ENCODE measurements at places on chromosomes 16 and 17. TPM values are rescaled to one million over a fixed set of nuclear protein-coding genes. Genes with fewer than 3 reads are reported as not detected.
A peak's percentile ranks its signal among the peaks of the same experiment; 100 is the strongest.

DNA sequence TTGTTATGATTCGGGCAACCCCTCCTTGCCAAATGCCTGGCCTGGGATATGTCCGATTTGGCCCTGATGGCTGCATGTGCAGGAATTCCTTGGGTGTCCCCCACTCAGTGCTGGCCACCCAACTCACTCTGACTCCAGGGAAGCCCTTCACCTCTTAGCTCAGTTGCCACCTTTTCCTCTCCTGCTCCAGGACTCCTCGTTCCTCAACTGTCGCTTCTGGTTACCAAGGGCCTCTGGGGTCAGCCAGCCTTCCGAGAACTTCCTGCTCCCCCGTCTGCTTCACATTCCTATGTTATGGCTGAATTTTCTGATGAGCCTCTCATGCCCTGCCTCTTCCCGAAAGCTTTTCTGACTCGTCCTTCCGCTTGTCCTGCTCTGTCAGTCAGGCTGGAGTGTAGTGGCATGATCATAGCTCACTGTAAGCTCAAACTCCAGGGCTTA is 63.5 kb downstream of the SPACA3 start:
- no peak for DNase-seq
- H3K27me3 ChIP-seq = peaks cover 3% of the 10 kb centered on the region
- H3K4me3 ChIP-seq = no peak overlapping the region
- H3K36me3 ChIP-seq = no peaks in the 10 kb centered on the region

GRCh38 chr17:8359769-8360168 is 16.7 kb downstream of the KRABD2 start:
- no peaks in the 10 kb centered on the region for H3K36me3 ChIP-seq
- no peak for DNase-seq
- no peaks in the 10 kb centered on the region for H3K4me1 ChIP-seq
- no peak overlapping the region for H3K4me3 ChIP-seq

- H3K4me1 ChIP-seq = no peaks in the 10 kb centered on the region
- H3K36me3 ChIP-seq = no peaks in the 10 kb centered on the region
- DNase-seq = peak; percentile 68
These were observed 2.6 kb downstream of the CD300LB start for GRCh38 chr17:74528491-74529199.

- H3K27me3 ChIP-seq = peaks cover 6% of the 10 kb centered on the region
- H3K4me3 ChIP-seq = no peak overlapping the region
- no peak overlapping the region for H3K27ac ChIP-seq
These were observed 257.6 kb upstream of the SDK2 start for GRCh38 chr17:73901661-73902415.

DNA sequence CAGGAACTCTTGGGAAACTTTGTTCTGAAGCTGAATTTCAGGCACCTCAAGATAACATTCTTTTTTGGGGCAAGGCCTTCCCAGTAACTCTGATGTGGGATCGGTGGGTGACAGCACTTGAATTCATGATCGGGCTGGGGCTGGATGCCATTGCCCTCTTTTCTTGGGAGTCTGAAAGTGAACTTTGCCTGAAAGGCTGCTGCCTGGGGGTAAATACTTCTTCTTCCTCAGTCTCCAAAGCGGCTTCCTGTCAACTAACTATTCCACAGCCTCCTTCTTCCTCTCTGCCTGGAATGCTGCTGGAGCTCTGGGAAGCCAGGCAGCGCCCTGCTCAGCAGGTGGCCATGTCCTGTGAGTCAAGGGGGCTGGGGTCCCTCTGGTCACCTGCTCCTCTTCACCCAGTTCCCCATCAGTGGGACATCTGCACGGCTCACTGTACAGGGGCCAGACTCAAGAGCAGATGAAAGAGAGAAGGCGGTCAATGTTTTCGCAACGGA is 79.5 kb downstream of the WIPI1 start:
- H3K27ac ChIP-seq = peak overlapping the region; percentile 96
- H3K4me1 ChIP-seq = peaks cover 30% of the 10 kb centered on the region
- no peak for DNase-seq
- no peaks in the 10 kb centered on the region for H3K27me3 ChIP-seq

DNA sequence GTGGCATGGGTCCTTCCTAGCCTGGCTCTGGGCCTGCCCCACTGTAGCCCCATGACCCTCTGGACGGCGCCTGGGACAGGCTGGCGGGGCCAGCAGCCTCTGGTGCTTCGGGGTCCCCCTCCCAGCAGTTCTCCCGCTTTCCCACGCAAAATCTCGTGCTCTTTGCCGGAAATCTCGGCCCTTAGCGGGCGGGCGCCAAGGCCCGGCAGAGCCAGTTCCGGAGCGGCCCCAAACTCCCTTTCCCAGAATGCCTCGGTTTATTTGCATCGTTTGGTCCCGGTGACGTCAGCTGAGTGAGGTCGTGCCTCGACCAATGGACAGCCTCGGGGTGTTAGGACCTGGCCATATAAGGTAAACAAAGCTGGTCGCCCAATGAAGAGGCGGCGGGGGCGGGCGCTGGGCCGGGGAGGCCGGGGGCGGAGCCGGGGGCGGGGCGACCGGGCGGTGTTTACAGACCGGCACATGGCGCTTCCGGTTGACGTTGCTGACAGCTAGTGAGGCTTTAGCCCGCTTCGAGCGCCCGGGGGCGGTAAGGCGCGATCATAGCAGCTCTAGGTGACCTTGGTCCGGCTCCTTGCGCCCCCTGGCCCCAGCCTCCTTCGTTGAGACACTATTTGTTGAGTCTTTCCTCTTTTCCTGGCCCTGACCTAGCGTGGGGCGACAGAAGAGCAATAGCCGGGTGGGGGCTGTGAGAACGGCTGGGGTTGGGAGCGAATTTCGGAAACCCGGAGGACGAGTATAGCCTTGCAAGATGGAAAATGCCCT is 1.5 kb upstream of the UBALD1 start:
- H3K4me1 ChIP-seq = peaks cover 47% of the 10 kb centered on the region
- no peaks in the 10 kb centered on the region for H3K36me3 ChIP-seq
- DNase-seq = peak; percentile 100
- H3K27ac ChIP-seq = peak overlapping the region; percentile 94
- no peaks in the 10 kb centered on the region for H3K27me3 ChIP-seq

GRCh38 chr17:72970246-72970645 is 122.2 kb downstream of the SLC39A11 start:
- no peaks in the 10 kb centered on the region for H3K27me3 ChIP-seq
- H3K27ac ChIP-seq = peak overlapping the region; percentile 67
- DNase-seq = no peak
- H3K4me3 ChIP-seq = no peak overlapping the region
- H3K36me3 ChIP-seq = no peaks in the 10 kb centered on the region

- no peaks in the 10 kb centered on the region for H3K36me3 ChIP-seq
- H3K27me3 ChIP-seq = peaks cover 69% of the 10 kb centered on the region
- no peak overlapping the region for H3K4me3 ChIP-seq
- H3K27ac ChIP-seq = no peak overlapping the region
- DNase-seq = no peak
- peaks cover 12% of the 10 kb centered on the region for H3K4me1 ChIP-seq
These were observed 2.2 kb downstream of the TMEM132E start for GRCh38 chr17:34581446-34582184.

GRCh38 chr17:45338996-45339535 is 22.2 kb upstream of the MAP3K14 start:
- H3K36me3 ChIP-seq = no peaks in the 10 kb centered on the region
- H3K27me3 ChIP-seq = no peaks in the 10 kb centered on the region
- H3K4me3 ChIP-seq = no peak overlapping the region
- no peak for DNase-seq

DNA sequence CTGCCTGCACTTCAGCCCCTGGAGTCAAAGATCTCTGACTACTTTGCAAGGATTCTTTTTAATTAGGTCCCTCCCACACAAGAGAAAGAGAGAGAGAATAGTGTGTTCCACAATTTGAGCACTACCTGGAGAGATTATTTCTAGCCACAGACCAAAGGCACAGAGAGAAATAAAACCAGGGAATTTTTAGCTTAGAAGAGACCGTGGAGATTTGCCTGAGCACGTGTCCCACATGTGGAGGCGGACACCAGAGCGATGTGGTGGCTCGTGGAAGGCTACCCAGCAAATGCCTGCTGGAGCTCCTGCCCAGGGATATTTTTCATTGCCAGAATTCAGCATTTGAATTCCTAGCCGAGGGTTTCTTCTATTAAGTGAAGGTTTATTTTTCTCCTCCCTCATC is 50.6 kb downstream of the MGAT5B start:
- H3K27ac ChIP-seq = no peak overlapping the region
- no peaks in the 10 kb centered on the region for H3K36me3 ChIP-seq
- no peak overlapping the region for H3K4me3 ChIP-seq
- DNase-seq = no peak

- H3K27me3 ChIP-seq = no peaks in the 10 kb centered on the region
- H3K4me3 ChIP-seq = no peak overlapping the region
- H3K27ac ChIP-seq = peak overlapping the region; percentile 65
- H3K36me3 ChIP-seq = no peaks in the 10 kb centered on the region
- no peak for DNase-seq
- no peaks in the 10 kb centered on the region for H3K4me1 ChIP-seq
These were observed 153.2 kb downstream of the KATNIP start for GRCh38 chr16:27703121-27703520.

DNA sequence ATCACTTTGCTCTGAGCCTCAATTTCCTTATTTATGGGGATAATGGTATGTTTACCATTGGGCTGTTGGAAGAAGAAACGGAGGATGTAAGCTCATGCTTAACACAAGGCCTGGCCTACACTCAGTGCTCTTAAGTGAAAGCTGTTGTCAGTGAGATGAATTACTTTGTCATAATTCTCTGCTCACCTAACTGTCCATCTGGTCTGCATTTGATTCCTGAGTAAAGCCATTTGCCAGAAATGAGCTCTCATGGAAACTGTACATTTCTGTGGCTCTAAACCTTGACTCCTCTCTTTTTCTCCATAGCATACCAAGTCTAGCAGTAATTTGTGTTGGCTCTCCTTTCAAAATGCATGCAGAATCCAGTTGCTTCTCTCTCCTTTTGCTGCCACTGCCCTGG is 445.7 kb downstream of the UTP18 start:
- no peak for DNase-seq
- H3K4me1 ChIP-seq = peaks cover 4% of the 10 kb centered on the region
- no peak overlapping the region for H3K27ac ChIP-seq

The KCTD11 gene
- 5.2 TPM for polyA plus RNA-seq

The USP43 gene
- polyA plus RNA-seq = 1.1 TPM

The TMC7 gene
- 0.13 TPM for polyA plus RNA-seq

The HS3ST2 gene
- polyA plus RNA-seq = 11.5 TPM

Data from adrenal gland (tissue), 19 donors.